ENCODE measurements at places on chromosomes 2 and 18.

DNA sequence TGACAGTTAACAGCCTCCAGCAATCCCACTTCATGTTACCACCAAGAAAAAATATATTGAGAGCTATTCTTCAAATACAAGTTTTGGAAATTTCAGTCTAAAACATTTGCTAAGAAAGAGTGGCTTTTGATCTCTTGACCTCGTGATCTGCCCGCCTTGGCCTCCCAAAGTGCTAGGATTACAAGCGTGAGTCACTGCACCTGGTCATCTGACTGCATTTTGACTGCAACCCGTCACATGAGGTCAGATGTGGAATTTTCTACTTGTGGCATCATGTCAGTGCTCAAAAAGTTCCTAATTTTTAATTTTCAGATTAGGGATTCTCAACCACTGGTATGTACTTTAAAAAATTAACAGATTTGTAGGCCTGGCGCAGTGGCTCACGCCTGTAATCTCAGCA lies 9.1 kb upstream of the CLK1 start:
- no peak for DNase-seq

DNA sequence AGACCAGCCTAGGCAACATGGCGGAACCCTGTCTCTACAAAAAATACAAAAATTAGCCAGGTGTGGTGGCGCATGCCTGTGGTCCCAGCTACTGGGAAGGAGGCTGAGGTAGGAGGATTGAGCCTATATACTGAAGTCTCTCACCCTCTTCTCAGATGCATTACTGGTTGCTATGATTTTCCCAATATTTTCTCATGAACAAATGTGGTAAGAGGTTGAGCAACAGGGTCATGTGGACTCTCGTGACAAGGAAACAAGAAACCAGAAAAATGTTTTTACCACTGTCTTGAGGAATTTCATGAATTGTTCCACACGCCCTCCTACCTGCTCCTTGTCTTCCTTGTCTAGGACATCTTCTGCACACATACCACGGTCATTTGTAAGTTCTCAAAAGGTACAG lies 12.4 kb downstream of the LMAN2L start:
- no peak for DNase-seq

DNA sequence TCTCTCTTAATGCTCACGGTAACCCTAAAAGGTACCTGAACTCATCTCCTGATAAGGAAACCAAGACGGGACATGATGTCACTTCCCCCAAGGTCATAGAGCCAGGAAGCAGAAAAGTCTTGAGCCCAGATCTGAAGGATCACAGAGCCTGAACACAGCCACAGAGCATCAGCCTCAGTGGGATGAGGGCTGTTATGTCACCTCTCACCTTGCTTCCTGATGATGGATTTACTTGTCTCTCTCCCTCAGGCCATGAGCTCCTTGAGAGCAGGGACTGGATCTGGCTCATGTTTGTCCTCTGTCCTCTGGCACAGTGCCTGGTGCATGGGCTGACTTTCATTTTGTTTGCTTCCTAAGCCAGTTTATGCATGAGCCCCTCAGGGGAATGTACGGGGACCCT lies 54.2 kb downstream of the SERTAD2 start:
- DNase-seq = no peak

DNA sequence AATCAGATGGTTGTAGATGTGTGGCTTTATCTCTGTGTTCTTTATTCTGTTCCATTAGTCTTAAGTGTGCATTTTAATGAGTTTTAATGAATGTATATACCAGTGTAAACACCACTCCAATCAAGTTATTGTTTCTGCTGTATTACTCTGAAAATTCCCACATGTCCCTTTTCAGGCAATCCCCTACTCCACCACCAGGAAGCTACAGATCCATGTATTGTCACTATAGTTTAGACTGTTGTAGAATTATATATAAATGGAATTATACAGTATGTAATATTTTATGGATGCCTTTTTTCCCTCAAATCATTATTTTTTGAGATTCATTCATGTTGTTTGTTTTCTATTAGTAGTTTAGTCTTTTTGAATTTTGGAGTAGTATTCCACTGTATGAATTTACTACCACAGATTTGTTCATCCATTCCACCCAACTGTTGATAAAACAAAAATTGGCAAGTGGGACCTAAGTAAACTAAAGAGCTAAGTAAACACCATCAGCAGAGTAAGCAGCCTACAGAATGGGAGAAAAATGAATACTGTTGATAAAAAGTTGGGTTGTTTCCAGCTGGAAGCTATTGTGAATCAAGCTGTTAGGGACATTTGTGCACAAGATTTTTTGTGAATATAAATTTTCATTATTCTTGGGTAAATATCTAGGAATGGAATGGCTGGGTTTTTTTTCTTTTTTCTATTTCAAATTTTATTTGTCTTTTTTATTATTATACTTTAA lies 262.0 kb downstream of the CAMKMT start:
- no peak for DNase-seq

- DNase-seq = no peak
These were observed 53.6 kb downstream of the DPYSL5 start for GRCh38 chr2:26901326-26902183.

DNA sequence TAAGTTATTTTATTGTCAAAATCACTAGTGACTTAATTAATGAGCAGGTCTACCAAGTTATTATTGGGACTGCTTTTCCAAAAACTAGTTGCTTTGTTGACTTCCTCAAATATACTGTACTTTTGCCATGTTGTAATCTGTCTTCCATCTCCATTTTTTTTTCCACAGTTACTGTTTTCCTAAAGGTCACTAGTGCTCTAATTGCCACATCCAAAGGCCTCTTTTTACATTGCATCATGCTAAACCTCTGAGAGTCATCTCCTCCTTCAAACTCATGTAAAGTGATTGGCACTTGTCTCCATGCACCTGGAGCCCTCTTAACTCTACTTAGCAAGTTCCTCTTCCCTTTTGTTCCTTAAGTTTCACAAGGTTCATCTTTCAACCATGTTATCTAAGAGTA lies 11.8 kb downstream of the PMAIP1 start:
- peak; percentile 50 for DNase-seq

- no peak for DNase-seq
These were observed 12.3 kb upstream of the CDKL4 start for GRCh38 chr2:39256040-39256439.

DNA sequence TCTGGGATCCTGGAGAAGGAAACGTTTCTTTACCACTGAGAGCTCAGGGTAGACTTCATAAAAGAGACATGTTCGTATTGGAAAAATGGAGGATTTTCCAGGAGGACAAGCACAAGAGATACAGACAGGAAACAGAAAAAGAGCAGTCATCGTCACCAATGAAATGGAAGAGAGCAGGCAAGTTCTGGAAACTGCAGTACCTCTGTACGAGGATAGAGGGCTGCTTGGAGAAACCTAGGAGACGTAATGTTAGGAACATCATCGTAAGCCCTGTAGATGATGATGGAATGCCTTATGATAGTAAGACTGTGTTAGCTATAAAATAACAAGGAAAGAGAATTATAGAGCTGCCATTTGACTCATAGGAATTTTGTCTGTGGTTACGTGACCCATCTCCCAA lies 121.1 kb upstream of the KLHL14 start:
- peak; percentile 25 for DNase-seq

DNA sequence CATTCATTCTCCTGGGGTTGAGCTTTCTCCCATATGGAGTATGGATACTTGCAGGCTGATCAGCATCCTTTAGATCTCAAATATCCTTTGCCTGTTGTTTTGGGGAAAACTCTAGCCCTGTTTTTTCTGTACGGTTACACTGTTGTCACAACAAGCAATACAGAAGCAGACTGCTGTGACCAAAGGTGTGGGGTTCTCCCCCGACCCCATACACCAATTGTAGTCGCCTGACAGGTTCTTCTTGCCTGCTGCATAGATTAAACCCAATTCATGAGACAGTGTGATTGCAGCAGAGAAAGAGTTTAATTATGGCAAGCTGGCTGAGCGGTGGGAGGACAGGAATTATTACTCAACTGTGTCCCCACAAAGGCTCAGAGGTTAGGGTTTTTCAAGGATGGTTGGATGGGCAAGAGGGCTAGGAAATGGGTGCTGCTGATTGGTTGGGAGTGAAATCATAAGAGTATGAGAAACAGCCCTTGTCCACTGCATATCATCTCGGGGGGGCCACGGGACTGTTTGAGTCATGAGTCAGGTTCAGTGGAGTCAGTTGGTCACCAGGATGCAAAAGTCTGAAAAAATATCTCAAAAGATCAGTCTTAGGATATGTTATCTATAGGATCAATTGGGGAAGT lies 40.6 kb downstream of the ITGB1BP1 start:
- DNase-seq = no peak

DNA sequence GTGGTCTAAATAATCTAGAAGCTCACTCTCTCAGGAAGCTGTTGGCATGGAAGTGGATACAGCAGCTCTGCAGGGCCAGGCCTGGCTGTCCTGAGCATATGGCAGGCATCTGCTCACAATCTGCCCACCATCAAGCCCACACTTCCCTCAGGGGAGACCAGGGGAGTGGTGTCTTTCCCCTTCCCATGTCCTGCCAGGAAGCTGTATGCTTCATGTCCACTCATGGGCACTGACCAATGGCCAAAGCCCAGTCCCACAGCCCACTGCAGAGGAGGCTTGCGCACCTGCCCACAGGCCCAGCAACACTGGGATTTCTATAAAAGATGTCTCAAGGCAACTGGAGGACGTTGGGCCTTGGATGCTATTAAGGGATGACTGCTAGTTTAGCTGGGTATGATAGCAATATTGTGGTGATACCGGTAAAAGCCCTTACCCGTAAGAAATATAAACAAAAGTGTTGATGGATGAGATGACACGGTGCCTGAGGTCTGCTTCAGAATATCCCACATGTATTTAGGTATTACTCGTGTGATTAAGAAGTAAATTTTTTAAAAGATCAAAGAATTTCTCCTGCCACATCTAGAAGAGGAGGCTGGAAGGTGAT lies 106.7 kb upstream of the CTDP1 start:
- no peak for DNase-seq

GRCh38 chr2:38274286-38275276 lies 102.5 kb downstream of the ATL2 start:
- DNase-seq = peak; percentile 82

- no peak for DNase-seq
These were observed 278.9 kb downstream of the TGIF1 start for GRCh38 chr18:3728704-3729437.

DNA sequence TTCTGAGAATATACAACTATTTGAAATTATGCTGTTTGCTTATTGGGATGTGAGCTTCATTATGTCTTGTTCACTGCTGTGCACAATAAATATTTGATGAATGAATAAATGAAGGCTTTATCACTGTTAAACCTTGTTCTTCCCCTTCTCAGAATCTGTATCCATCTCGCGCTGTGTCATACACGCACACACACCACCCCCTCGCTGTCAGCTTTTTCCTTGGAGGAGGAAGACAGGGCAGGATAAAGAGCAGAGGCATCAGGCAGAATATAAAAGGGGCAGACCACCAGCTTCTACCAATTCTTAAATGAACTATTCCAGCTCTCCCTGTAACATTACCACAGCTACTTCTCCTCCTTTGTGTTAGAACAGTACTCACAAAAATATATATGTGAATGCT lies 75.0 kb downstream of the CD226 start:
- no peak for DNase-seq

DNA sequence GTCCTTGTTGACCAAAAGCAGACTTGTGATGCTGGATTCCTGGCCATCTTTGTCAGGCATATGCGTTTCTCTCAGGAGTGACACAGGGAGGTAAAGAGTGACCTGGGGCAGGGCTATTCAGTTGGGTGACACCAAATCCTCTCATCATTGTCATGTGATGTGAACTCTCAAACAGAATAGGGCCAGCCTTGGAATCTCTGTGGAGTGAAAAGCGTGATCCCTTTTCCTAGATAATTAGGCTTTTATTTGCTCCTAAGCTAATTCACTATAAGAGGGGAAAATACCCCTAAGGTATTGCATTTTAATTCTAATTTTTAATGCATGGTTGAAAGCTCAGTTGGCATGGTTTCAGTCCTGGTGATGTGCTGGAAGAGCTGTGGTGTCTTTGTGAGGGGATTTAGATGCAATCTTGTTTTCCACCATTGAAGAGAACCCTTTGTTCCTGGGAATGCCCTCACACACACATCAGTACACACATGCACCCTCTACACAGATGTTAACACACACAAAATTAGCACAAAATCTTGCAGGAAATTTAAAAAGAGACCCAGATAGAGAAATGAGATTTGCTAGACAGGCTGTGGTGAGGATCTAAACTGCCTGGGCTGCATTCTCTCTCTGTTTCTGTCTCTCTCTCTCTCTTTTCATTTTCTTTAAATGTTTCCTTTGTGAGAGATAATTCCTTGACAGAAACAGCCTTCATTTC lies 349.9 kb downstream of the TSN start:
- no peak for DNase-seq

DNA sequence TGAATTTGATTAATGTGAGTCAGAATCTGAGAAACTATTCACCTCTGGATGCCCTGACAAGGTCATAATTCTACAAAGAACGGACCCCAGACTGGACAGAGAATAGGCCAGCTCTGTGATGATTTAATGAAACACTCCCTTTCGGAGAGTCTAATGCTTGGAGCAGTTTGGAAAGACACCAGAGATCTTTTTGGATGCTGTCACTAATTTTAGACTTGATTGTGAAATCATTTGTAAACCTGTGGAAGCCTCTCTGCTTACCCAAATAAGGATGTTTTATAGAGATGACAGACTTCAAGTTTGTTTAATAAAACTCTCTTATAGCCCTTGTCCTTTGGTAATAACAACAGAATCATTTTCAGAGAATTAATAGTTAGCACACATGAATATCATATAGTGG lies 83.5 kb downstream of the MYL12B start:
- DNase-seq = no peak

- DNase-seq = no peak
These were observed 586 bp downstream of the STK16 start for GRCh38 chr2:219245899-219246230.

- DNase-seq = no peak
These were observed 135.3 kb upstream of the GLI2 start for GRCh38 chr2:120600335-120600734.
